ENCODE measurements at places on chromosomes 2 and 18. TPM values are rescaled to one million over a fixed set of nuclear protein-coding genes. Genes with fewer than 3 reads are reported as not detected.

GRCh38 chr18:77209587-77209986 lies 40.1 kb upstream of the GALR1 start:
- no peak for DNase-seq

DNA sequence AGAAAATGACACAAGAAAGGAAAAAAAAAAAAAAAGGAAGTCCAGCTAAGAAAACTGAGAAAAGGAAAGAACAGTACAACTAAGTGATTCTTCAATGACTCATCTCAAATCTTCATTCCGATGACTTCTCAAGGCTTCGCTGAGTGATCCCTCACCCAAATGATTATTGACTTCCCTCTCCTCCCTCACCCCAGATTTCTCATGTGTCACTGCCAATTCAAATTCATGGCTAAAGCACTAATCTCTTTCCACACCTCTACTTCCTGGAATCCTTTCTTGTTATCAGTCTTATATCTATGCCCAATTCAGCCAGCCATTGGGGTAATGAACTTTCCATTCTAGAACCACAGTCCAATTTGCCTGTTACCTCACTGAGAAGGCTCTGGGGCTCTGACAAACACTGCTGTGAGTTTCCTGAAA lies 7.2 kb upstream of the ABCB11 start:
- peak; percentile 67 for DNase-seq

DNA sequence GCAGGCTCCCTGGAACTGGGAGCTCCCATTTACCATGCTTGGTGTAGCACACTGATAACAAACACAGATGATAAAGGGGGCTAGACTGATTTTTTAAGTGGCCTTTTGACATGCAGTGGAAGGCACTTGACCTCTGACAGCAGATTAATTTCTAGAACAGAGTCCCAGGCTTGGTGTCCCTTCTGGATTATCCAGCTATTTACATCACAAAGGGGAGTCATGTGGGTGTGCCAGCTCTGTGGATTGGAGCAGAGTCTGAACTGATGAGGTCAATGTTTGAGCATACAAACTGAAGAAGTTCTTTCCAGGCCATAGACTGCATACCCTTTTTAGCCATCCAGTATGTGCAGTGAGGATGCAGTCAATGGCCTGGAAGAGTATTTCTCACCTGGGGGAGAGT lies 31.5 kb upstream of the SIX2 start:
- DNase-seq: no peak

GRCh38 chr2:54513363-54513715 lies 57.2 kb downstream of the SPTBN1 start:
- no peak for DNase-seq

GRCh38 chr18:34890486-34891085 lies 150.6 kb upstream of the MAPRE2 start:
- no peak for DNase-seq

GRCh38 chr2:120406566-120406965 lies 60.6 kb downstream of the INHBB start:
- no peak for DNase-seq

DNA sequence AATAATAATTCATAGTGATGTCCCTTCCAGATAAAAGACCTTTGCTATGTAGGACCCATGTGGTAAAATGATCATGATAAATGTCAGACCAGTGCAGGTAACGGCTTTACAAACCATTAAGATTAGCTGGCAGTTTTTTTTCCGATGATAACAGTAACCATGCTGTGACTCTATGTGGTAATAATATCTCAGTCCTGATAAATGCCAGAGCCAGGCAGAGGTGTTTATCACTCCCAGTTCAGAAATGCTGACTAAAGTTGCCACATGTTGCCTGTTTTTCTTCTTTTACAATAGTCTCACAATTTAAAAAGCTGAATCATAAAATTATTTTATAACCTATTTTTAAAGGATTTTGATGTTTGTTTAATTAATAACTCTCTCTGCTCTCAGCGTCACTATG lies 565.1 kb downstream of the ARHGAP15 start:
- no peak for DNase-seq

GRCh38 chr18:48300463-48300961 lies 108.7 kb downstream of the ZBTB7C start:
- peak; percentile 25 for DNase-seq

- no peak for DNase-seq
Measured at GRCh38 chr2:120766470-120767351, 31.0 kb downstream of the GLI2 start.

LRATD1 gene
- total RNA-seq: 0.69 TPM

DSG2 gene
- 16.5 TPM for total RNA-seq

- DNase-seq: no peak
Measured at GRCh38 chr2:240128608-240129145, 7.4 kb downstream of the COPS9 start.
